ENCODE measurements at places on chromosomes 1 and 21.

GRCh38 chr1:10789047-10789791 lies 7.2 kb downstream of the CASZ1 start:
- no peak for DNase-seq

DNA sequence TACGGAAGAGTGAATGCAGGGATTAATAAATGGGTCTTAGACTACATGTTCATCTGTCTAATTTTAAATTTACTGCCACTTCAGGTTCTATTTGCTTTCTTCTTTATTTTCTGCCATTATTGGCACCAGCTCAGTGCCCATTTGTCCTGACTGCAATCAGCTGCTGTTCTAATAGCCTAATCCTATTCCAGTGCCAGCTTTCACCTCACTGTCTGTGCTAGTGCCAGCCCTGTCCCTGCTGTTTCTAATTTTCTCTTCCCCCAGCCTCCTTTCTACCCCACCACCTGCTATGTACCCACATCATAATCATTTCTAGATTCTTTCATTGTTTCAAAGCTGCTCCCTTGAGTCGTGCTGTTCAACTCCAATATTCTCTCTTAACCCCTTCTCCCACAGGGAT lies 86.4 kb downstream of the KCNK1 start:
- no peak for DNase-seq

DNA sequence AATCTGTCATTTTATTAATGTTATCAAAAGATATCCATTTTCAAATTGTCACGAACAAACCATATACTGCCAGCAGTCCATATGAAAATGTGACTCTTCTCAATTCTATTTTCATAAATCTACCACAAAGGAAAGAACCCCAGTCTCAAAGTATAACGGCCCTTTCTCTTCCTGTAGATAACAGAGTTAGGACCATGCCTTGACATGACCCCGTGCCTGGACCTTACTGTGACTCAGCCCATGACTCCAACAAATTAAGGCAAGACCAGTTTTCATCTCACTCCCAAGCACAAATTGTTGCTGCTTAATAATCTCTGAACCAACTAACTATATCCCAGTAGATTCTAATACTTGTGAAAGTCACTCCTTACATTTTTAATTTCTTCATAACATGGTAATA lies 124.4 kb upstream of the NFIA start:
- DNase-seq: no peak

- no peak for DNase-seq
Measured at GRCh38 chr1:115063228-115063901, 25.9 kb downstream of the TSPAN2 start.

DNA sequence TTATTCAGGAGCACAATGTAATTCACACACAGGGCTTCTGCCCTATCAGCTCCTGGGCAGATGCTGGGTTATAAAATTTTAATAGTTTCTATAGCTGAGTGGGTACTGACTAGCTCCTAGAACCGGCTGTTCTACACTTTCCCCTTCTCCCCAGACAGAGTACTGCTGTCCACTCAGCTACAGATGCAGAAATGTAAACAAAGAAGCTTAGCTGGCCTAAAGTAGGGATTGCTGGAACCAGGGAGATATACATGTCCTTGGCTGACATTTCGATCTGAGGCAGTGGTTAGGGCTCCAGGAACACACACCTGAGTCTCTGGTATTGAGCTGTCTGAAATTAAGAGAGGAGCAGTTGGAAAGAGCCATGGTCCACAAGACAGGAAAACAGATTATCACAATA lies 211.5 kb upstream of the USP24 start:
- no peak for DNase-seq

DNA sequence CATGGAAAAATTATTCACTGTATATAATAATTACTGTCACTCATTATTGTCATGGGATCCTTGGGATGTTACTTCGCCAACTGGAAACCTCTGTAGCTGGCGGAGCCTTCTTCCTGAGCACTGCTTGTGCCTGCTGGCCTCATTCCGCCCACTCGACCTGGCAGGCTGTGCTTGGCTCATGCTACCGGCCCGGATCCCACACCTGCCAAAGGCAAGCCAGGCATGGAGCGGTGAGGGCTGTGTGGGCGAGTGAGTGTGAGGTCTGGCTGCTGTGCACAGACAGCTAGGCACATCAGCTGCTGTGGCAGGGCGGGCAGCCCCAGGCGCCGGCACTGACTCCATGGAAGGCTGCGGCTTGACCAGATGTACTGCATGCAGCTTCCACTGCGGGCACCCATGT lies 78.4 kb downstream of the DISP1 start:
- DNase-seq: no peak

- DNase-seq: no peak
Measured at GRCh38 chr21:36079010-36079649, 9.3 kb downstream of the CBR1 start.

DNA sequence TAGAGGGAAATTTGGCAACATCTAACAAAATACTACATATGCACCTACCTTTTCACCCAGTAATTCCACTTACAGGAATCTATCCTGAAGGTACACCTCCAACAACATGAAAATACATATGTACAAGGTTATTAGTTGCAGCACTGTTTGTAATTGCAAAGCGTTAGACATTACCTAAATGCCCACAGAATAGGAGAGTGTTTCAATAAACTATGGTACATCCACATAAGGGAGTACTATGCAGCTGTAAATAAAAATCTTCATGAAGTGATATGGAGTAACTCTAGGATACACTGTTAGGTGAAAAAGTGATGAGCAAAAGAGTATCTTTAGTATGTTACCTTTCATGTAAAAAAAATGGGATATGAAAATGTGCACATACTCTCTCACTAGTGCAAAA lies 126.1 kb downstream of the ACBD6 start:
- DNase-seq: no peak

DNA sequence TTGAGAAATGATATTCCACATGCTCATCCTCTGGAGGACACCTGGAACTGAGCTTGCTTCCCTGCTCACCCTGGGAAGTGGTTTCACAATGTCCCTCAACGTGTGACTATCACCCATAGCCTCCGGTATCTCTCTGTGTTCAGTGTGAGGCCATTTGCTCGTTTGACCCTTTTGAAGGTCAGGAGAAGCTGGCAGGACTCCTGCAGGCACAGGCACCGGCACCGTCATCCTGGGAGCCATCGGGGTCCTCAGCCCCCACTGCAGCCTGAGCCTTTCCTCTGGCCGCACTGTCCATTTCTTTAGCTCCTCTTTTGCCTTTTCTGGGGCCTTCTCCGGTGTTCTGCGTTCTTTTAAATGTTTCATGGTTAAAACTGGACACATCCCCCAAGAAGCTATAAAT lies 159.6 kb upstream of the COL6A1 start:
- no peak for DNase-seq

GRCh38 chr1:227896710-227897655 lies 50.7 kb downstream of the WNT9A start:
- no peak for DNase-seq
